ENCODE measurements at places on chromosomes 4 and X.

- no peak for DNase-seq
These were observed 926.9 kb downstream of the FAT4 start for GRCh38 chr4:126241634-126242033.

GRCh38 chrX:96126182-96126581, 558.5 kb upstream of the DIAPH2 start:
- DNase-seq, result no peak

- DNase-seq, result no peak
These were observed 475.6 kb downstream of the PCDH10 start for GRCh38 chr4:133624744-133625143.

GRCh38 chrX:13742397-13743176, 8.0 kb downstream of the OFD1 start:
- DNase-seq, result no peak

- no peak for DNase-seq
These were observed 107.1 kb downstream of the FAM193A start for GRCh38 chr4:2643555-2643954.

GRCh38 chr4:115054836-115055235, 58.6 kb downstream of the NDST4 start:
- no peak for DNase-seq

- no peak for DNase-seq
These were observed 8.7 kb upstream of the TIMP1 start for GRCh38 chrX:47573341-47574075.

DNA sequence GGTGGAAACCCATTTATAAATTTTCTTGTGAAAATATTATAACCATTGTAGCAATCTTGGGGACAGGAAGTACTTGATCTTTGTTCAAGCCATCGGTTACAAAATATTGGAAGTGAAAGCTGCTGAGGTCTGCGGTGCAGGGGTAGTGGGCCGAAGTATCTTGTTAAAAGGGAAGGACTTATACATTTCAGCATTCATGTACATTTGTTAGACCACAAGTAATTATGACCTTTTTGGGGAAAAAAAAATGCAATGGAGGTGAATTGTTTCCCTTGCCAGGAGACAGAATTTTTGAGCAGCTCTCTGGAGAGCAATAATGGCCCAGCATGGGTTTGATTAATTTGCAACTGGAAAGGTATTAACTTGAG, 121.3 kb downstream of the EGF start:
- DNase-seq, result no peak

- no peak for DNase-seq
These were observed 148.6 kb upstream of the RPS6KA6 start for GRCh38 chrX:84336646-84337045.

DNA sequence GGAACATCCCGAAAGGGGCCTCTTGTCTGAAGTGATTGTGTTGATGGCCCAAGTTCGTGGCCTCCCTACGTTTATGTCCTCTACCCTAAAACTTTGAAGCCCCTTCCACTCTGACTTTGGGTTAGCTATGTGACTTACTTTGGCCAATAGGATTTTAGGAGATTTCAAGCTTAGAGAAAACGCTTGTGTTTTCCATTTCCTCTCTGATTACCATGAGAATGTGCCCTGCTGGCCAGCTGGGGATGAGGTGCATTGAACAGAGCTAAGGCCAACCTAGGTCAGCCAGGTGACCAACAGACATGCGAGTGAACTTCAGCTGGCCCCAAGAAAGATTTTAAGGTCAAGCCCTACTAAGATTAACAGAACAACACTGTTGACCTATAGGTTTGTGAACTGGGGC, 82.4 kb downstream of the SLC2A9 start:
- DNase-seq, result no peak

DNA sequence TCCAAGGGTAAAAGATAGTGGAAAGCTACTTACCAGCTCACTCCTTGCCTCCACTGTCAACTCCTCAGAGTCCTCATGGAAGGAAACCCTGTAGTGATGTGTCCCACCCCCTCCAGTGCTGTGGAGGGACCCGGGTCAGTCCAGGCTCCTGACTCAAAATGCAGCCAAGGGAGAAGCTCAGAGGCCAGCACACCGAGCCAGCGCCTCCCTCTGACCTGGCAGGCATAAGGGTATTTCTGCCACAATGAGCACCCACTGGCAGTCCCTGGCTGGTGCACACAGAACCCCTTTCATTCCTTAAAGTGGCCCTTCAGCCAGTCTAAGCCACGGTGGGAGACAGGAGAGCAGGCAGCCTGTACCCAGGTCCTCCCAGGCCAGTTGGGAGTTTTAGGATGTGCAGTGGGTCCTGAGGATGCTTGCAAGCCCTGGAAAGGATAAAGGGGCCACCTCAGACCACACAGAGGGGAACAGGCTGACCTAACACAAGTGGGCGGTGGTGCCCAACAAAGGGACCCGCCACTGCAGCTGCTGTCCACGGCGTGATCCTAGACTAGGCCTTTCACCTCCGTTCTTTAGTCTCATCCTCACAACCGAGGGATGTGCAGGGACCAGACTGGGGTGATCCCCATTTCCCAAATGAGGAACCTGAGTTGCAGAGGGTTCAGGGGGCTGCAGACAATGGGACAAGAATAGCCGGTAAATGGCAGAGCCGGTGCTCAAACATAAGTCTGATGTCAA, 5.7 kb downstream of the JAKMIP1 start:
- no peak for DNase-seq

- no peak for DNase-seq
These were observed 15.3 kb downstream of the STAG2 start for GRCh38 chrX:123976706-123977316.

DNA sequence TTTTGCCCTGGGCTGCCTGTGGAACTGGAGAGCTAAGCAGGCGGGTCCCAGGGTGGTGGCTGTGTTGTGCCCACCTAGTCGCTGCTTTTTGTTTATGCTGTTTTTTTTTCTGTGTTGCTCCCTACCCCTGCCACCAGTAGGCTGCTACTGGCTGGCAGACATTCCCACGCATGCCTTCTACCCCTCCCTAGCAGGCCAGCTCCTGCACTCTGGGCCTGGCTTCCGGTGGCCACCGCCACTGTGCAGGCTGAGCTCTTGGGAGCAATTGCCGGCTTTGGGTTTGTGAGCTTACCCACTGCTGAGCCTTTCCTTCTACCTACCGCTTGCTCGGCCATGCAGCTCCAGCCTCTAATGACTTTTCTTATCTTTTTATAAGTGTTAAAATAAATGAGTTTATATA, 57.6 kb downstream of the RBM46 start:
- no peak for DNase-seq

- no peak for DNase-seq
These were observed 62.7 kb downstream of the PRPS1 start for GRCh38 chrX:107691024-107691448.

GRCh38 chr4:79585834-79586233, 177.8 kb upstream of the GK2 start:
- DNase-seq, result no peak

DNA sequence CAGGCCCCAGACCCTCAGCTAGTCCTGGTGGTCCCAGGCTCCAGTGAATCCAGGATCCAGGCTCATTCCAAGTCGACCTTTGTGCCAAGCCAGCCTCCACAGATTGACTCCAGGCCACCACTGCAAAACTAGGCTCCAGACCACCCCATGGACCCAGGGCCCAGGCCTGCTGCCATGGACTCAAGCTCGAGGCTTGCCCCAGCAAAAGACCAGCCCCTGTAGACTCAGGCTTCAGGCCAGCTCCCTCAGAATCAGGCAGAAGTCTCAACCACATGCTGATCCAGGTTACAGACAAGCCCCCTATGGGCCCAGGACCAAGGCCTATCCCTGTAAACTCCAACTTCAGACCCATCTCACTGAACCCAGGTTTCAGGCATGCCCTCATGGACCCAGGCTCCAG, 692.4 kb downstream of the PCDH19 start:
- no peak for DNase-seq

DNA sequence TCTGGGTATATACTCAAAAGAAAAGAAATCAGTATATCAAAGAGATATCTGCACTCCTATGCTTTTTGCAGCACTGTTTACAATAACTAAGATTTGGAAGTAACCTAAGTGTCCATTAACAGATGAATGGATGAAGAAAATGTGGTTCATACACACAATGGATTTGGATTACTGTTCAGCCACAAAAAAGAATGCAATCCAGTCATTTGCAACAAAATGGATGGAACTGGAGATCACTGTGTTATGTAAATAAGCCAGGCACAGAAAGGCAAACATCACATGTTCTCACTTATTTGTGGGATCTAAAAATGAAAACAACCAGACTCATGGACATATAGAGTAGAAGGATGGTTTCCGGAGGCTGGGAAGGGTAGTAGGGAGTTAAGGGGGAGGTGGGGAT, 17.6 kb upstream of the NXT2 start:
- no peak for DNase-seq

GRCh38 chr4:5927747-5928146, 34.9 kb upstream of the CRMP1 start:
- no peak for DNase-seq

- DNase-seq, result no peak
These were observed 118.7 kb upstream of the AP1S2 start for GRCh38 chrX:15973299-15973698.

DNA sequence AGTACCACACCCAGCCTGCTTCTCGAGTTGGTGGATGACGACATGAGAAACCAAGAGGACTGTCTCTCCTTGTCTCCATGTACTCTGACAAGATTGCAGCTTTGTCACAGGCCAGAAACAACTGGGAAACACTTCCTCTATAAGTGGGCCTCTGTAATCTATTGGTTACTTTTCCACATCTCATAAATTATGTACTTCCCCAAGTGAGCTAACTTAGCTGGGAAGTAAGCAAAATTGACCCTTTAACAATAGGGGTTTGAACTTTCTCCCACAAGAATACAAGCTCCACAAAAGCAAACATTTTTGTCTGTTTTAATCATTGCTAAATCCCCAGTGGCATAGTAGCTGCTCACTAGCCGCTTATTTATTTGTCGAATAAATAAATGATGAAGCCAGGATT, 14.1 kb upstream of the USO1 start:
- DNase-seq, result no peak

GRCh38 chrX:74467656-74468055, 46.4 kb downstream of the SLC16A2 start:
- DNase-seq, result no peak

- no peak for DNase-seq
These were observed 12.9 kb downstream of the TMEM131L start for GRCh38 chr4:153479101-153479500.

DNA sequence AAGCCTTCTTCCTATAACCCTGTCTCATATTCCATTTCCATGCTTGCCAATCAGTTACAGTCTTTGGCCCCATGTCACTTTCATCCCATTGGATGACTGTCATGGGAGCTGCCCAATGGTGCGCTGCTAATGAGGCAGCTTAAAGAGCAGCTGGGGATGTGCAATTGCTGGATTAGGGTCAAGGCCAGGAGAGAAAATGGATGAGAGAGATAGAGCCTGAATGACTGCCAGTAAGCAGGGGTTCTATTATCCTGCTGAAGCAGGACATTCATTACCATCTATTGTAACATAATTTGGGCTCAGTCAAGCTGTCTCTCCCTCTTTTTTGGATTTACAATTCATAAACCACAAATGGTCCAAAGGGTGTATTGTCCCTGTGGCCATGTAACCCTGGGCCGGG, 909.0 kb downstream of the CENPC start:
- DNase-seq, result no peak

DNA sequence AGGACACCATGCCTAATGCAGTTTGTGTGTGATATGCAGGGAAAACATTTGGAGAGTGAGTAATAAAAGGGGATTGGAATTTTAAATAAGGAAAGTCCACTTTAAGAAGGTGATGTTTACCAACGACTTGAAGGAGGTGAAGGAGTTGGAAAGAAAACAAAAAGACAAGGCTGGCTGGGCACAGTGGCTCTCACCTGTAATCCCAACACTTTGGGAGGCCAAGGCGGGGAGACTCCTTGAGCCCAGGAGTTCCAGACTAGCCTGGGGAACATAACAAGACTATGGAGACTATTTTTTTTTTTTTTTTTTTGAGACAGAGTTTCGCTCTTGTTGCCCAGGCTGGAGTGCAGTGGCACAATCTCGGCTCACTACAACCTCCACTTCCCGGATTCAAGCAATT, 11.0 kb downstream of the NDUFB11 start:
- DNase-seq, result no peak

DNA sequence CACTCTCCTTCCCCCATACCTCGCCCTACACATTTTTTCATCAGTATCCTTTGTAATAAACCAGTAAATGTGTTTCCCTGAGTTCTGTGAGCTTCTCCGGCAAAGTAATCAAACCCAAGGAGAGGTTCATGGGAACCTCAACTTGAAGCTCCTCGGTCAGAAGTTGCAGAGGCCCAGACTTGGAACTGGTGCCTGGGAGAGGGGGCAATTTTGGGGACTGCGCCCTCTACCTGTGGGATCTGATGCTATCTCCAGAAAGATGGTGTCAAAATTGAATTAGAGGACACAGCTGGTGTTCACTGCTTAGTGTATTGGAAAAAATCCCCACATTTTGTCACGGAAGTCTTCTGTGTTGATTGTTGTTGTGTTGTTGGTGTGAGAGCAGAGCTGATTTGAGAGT, 70.6 kb downstream of the ATP11C start:
- DNase-seq, result no peak

- no peak for DNase-seq
These were observed 93.0 kb downstream of the TSPAN7 start for GRCh38 chrX:38654302-38654701.

DNA sequence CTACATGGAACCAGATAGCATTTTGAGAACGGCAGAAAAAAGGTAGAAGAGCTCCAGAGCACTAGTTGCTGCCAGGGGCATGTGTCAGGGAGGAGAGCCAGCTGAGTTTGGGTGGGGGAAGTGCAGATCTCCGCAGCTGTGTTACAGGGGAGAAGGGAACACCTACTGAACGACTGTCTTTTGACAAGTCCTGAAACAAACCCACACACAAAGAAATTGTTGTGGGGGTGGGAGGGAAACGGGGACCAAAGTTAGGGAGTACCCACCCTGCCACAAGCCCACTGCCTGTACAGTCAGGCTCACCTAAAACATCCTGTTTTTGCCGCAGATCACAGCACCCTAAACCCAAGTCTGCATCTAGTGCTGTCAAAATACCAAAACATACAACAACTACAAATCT, 55.5 kb downstream of the LEF1 start:
- no peak for DNase-seq

DNA sequence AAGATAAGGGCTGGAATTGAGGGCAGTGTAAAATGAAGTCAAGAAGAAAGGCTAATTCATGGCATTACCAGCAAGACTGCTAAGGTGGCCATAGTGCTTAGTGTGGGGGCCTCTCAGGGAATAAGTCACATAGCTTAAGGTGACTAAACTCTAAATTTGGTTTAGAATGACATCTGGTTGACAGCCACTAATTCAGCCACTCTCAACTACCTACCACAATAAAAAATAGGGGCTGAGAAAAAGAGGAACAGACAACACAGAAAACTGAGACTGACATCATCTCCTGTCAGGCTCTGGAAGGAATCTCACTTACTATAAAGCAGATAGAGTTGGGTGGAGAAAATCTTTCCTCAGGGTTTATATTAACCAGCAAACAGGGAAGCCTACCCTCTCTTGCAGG, 96.9 kb downstream of the CHRDL1 start:
- no peak for DNase-seq

GRCh38 chr4:33268776-33269175, 2548.6 kb downstream of the PCDH7 start:
- no peak for DNase-seq

GRCh38 chr4:22339491-22339890, 176.4 kb downstream of the ADGRA3 start:
- no peak for DNase-seq

- no peak for DNase-seq
These were observed 20.4 kb upstream of the WWC2 start for GRCh38 chr4:183078634-183079033.

GRCh38 chr4:4984186-4984585, 35.1 kb downstream of the CYTL1 start:
- no peak for DNase-seq

GRCh38 chr4:39023059-39023458, 9.2 kb downstream of the TMEM156 start:
- no peak for DNase-seq

- DNase-seq, result no peak
These were observed 42.0 kb downstream of the CBLL2 start for GRCh38 chrX:22314692-22315091.
